ENCODE measurements at places on chromosomes 13 and 19. TPM values are rescaled to one million over a fixed set of nuclear protein-coding genes. Genes with fewer than 3 reads are reported as not detected.

The ZNF610 gene
- 4.8 TPM for total RNA-seq

The COL5A3 gene
- 138 TPM for total RNA-seq

The LPAR2 gene
- total RNA-seq = 1.7 TPM

The ZNF547 gene
- total RNA-seq = 3.8 TPM

The BRCA2 gene
- total RNA-seq = 1.6 TPM
